ENCODE measurements at places on chromosomes 7 and 10.

DNA sequence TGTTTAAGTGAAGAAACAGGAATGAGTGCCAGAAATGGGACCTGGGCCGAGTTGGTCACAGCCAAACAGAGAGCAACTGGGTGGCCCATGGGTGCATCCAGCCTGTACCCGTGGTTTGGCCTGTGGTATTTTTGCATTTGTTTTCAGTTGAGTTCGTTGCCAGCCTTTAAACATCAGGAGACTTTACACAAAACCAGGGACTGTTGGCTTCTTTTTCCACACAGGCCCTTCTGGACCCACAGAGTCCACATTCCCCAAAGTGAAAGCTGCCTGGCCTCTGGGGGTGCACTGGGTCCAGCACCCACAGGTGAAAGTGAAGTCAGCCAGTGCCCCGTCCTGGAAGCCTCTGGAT, 54.1 kb upstream of the TNS3 start:
- no peak for DNase-seq

DNA sequence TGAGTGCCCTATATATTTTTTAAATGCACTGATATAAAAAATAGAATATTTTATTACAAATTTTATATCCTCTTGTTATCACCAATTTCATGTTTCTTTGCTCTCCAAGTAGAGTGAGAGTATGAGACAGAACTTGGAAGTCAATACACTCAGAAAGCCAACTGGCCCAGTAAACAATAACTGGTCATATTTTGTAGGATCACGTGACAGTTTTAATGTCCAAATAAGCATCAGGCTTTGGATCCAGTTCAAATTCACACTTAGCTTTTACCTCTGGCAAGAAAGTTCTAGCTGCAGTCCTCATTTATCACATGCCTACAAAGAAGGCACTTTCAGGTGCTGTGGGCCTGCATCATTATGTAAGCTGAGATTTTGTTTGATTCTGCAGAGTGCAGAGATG, 21.6 kb upstream of the TPK1 start:
- no peak for DNase-seq

- DNase-seq = no peak
These were observed 20.8 kb downstream of the ACSM6 start for GRCh38 chr10:95214793-95215192.

DNA sequence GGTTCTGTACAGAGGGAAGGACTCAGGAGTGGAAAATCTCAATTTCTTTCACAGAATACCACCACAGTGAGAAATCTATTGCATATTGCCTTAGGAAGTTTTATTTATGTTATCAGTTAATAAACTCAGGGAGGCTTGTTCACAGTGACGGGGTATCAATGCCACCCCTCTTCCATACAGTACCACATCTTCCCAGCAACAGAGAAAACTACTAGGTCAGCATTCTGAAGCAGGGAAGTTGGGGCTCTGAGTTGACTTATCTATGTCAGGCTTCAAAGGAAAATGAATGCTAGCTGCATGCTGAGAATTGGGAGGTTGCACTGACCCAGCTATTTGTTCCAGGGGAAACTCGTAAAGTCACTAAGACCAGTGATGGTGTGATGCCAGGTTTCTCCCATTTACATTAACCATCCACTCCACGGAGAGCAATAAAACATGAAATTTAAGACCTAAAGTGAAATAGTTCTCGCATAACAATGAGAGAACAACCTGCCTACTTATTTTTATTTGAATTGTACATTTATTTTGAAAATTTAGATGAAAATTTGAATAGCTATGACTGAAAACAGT, 266.7 kb downstream of the RNLS start:
- no peak for DNase-seq
